ENCODE measurements at places on chromosomes 16 and 17. TPM values are rescaled to one million over a fixed set of nuclear protein-coding genes. Genes with fewer than 3 reads are reported as not detected.

Gene CCL22
- total RNA-seq, result not detected

Gene SRCIN1
- not detected for total RNA-seq

Gene CORO1A
- 5.0 TPM for total RNA-seq

Gene TPSB2
- total RNA-seq, result not detected

Gene LGALS9B
- total RNA-seq, result not detected

Gene PLA2G10
- not detected for total RNA-seq

Gene GABARAPL2
- total RNA-seq, result 53.7 TPM

Gene MEAK7
- total RNA-seq, result 17.2 TPM

Gene UTS2R
- total RNA-seq, result 0.11 TPM

Gene KRT39
- not detected for total RNA-seq

Gene UQCRC2
- total RNA-seq, result 134 TPM

Gene HEXD
- 14.6 TPM for total RNA-seq

Gene ASB16
- not detected for total RNA-seq

Gene PRSS36
- 0.40 TPM for total RNA-seq

Gene TEKT1
- not detected for total RNA-seq

Gene ASGR1
- total RNA-seq, result 1.4 TPM

Gene BRICD5
- 6.2 TPM for total RNA-seq

Gene CD300E
- not detected for total RNA-seq

- peak; percentile 14 for DNase-seq
Measured at GRCh38 chr16:48860341-48860740, 250.4 kb upstream of the N4BP1 start.

DNA sequence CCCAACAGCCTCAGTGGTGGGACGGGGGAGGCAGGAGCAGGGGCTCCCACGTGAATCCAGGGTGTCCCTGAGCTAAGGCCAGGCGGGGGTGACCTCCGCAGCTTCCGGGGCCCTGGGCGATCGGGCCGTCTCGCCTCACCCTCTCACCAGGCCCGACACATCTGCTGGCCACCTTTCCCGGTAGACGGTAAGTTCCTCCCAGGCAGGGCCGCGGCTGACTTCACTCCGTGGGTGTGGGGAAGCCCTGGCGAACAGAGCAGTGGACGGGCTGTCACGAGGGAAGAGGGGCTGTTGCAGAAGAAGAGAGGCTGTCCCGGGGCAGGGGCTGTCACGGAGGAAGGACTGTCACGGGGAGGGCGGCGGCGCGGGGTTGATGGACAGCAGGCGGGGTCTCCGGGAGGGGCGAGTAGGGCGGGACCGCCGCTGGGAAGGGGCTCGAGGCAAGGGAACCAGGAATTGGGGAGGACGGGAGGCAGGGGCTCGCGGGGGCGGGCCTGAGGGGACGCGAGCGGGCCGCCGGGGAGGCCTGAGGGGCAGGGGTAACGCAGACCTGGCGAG is 498 bp downstream of the PKMYT1 start:
- DNase-seq, result no peak

DNA sequence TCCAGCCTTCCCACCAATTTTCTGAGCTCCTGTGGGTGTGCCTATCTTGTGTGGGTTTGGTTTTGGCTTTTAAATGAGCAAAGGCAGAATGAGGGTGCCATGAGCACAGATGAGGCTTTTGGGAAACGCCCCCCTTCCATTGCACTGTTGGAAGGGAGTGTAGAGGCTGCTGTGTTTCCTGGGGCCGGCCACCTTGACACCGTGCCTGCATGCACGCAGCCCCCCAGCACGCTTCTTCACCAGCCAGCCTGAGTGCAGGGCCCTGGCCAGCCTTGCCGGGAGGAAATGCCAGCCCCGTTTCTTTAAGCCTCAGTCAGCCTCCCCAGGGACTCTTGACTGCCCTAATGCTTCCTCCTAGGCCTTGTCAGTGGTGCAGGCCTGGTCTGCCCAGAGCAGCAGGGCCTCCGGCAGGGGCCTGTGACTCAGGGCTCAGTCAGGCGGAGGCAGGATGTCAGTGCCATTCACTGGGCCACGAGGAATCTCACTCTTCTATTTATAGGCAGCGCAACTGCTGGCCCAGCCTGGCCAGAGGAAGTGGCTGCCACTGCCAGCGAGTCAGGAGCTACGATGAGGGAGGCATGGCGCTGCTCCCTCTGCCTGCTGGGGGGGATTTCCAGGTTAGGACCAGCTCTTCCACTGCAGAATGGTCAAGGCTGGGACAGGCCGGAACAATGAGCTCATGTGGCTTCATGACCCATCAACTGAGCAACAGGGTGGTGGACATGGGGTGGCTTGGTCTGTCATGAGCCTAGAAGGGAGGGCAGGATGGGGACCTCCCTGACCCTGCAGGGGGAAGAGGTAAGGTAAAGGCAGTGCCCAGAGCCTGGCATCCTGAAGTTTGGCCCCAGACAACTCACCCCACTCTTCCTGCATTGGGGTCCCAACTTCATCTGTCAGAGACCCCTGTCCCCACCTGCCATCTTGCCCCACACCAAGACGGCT is 205.2 kb downstream of the RAB11FIP4 start:
- peak; percentile 99 for DNase-seq

DNA sequence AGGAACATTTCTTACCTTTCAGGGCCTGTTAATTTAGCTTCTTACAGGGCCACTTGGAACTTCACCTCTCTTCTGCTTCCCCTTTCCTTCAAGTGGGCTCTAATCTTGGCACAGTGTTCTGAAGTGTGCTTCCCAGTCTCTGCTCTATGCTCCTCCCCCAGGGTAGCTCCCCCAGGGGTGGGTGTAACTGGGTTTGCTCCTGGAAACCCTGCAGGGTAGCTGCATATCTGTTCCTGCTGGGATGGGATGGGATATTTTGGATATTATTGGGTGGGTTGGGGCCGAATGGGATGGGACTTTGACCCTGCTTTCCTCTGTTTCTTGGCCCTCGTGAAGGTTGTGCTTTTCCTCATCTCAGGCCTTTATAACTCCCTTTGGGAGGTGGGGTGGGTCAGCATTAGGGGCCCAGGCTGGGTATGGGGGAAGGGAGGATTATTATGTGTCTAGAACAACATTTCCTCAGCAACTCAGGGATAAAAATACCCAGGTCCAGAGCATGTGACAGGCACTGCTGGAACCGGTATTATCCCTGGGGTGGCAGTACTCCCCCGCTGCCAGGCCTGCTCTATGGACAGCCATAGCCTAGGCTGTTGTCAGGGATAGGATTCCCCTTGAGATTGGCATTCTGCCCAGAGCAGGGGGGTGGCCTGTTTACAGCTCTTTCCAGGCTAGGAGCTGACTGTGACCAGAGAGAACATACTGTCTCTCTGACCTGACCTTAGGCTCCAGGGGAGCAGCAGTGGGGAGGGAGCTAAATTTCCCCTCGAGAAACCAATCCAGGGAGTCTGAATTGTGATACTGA is 5.0 kb downstream of the NFE2L1 start:
- peak; percentile 81 for DNase-seq

GRCh38 chr17:65956814-65957213 is 235.1 kb downstream of the CEP112 start:
- DNase-seq, result no peak

- no peak for DNase-seq
Measured at GRCh38 chr17:9900784-9901183, 4.3 kb downstream of the RCVRN start.

- DNase-seq, result no peak
Measured at GRCh38 chr16:55737318-55737717, 81.5 kb downstream of the SLC6A2 start.

DNA sequence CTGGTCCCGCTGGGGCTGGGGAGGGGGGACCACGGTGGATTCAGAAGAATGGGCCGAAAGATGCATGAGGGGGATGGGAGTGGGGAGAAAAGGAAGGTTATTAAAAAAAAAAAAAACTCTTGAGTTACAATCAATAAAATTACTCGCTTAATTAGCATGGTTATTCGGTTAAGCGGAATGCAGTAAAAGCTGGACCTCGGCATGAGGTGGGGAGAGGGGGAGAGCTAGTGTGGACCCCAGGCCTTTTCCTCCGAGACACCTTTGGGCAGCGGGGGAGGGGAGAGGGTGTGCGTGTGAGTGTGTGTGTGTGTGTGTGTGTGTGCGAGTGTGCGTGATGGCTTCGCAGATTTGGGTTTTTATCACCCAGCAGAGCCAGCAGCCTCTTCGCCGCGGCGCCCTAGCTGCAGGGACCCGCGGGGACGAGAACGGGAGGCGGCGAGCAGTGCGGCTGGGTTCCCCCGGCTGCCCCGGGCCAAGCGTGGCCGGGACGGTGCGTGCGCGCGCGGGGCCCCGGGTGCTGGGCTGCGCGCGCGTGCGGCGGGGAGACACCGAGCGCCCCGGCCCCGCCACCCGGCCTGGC is 3.7 kb downstream of the BAHCC1 start:
- no peak for DNase-seq

- DNase-seq, result no peak
Measured at GRCh38 chr17:64109400-64109799, 20.5 kb downstream of the ERN1 start.

DNA sequence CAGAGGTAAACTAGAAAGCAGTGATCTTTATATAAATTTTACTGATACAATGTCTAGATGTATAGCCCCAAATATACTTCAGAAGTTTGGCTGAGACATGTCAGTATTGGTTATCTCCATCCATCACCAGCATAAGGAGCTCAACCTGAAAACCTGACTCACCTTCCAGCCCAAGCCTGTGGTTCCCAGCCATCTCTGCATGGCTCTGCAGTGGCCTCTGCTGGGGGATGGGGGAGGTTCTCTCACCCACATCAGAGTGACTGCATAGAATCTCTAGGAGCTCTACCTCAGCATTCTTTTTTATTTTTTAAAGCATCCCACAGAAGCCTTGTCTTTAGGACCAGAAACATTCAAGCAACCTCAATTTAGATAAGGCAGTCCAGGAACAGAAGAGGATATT is 27.3 kb downstream of the USP7 start:
- DNase-seq, result peak; percentile 34

DNA sequence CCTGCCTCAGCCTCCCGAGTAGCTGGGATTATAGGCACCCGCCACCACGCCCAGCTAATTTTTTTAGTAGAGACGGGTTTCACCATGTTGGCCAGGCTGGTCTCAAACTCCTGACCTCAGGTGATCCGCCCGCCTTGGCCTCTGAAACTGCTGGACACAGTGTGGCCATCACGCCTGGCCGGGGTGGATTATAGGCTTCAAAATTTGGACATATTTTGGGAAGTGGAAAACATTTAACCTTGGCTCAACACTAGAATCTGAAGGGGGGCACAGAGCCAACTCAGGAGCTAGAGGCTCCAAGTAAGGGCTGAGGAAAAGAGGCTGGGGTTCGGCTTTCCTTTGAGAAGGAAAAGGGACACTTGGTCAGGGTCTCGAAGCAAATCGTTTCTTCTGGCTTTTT is 2.2 kb upstream of the CDK5R1 start:
- no peak for DNase-seq

GRCh38 chr17:32519228-32520103 is 32.7 kb downstream of the CDK5R1 start:
- peak; percentile 77 for DNase-seq

- peak; percentile 18 for DNase-seq
Measured at GRCh38 chr17:61750656-61751055, 112.7 kb downstream of the BRIP1 start.

DNA sequence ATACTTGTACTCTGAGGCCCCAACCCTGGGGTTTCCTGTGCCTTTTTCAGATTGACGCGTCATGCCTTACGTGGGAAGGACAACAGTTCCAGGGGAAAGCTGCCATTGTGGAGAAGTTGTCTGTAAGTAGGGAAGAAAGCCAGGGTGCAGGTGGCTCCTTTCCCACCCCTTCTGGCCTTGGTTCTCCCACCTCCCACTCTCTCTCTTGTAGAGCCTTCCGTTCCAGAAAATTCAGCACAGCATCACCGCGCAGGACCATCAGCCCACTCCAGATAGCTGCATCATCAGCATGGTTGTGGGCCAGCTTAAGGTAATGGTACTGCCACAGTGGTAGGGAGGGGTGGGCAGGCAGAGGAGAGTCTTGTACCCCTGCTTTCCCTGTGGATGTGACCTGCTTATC is 4.6 kb upstream of the EDC4 start:
- DNase-seq, result no peak

GRCh38 chr17:76266244-76266938 is 1.2 kb downstream of the UBALD2 start:
- peak; percentile 39 for DNase-seq

DNA sequence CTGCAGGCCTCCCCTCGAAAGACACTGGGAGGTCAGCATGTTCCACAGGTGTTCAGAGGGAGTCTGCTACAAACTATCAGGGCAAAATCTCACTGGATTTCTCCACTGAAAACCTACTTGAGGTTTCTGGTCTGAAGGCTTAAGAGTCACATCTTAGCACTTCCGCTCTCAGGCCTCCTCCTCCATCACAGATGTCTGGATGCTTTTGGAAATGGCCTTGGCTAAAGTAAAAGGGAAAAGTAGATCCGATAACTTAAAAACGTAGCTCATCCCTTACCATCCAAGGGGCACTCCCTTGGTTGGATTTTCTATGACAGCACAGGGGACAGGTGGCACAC is 14.4 kb downstream of the GINS2 start:
- DNase-seq, result no peak

DNA sequence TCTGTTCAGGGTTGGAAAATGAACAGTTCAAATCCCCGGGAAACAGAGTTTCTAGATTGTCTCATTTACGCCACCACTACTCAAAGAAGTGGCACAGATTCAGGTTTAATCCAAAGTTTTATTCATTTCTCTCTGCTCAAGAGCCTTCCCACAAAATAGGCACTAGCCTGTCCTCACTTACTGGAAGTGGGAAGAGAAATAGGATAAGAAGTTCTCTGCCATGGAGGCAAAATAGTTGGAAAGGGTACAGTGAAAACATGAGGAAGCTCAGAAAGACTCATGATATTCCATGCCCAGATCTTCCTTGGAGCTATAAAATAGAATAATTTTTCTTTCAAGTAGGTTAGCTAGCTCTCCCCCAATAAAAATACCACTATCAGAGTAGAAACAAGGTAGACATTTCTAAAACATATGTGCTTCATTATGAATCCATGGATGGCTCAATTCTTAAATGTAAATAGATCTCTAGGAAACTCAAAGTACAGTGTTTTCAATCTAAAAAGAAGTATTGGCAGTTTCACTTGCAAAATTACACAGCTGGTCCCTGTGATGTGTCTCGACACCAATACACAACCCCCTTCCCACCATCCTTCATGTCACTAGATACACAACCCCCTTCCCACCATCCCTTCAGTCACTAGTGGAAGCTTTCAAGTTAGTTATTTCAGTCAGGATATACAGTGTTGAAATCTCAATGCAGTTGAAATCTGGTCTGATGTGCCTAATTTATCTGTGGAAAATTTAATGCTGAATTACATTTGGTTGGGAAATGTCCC is 125.8 kb downstream of the TRIM37 start:
- no peak for DNase-seq

DNA sequence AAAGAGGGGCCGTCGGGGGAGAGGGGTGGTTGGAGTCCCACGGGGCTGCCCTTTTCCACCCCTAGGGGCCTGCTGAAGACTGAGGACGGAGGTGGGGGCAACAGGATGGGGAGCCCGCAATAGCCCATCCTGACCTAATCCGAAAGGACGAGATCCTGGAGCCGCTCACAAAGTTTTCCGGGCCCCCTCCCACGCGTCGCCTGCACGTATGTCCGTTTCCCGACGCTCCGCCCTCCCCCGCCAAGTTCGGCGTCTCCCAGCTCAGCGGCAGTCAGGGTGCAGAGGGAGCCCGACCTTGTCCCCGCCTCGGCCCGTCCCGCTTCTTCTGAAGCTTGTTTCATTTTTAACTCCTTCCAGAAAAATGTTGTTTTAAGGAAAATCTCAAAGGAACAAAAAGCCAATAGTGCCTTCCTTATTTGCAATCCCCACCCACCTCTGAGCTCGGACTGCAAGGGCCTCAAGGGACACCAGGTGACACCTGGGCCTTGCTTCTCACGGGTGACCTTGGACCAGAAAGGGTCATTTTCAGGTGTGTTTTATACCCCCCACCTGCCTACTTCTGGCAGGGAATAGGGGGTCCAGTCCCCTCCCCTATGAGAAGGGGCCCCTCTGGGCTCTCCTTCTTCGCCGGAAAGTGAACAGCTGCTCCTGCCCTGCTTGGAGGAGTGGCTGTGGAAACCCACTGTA is 3.4 kb upstream of the ZNF423 start:
- DNase-seq, result no peak

Measured in LHCN-M2 (cell line).